ENCODE measurements at places on chromosomes 4 and X.

DNA sequence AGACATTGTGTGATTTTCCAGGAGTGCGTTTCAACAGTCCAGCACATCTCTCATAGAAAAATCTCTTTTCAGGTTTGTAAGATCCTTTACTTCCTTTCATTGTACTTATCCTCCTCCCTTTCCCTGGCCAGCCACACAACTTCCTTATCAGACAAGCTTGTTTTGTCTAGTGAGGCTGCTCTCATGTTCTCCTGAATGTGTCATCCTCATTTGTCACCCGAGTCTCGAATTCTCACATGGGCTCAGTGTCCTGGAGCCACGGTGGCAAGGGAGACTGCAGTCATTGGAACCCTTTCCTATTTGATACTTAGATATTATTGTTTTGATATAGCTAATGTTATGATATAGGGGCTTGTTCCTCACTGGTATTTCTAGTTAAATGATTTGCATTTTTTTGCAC is 16.9 kb downstream of the SYNPO2 start:
- DNase-seq: no peak

DNA sequence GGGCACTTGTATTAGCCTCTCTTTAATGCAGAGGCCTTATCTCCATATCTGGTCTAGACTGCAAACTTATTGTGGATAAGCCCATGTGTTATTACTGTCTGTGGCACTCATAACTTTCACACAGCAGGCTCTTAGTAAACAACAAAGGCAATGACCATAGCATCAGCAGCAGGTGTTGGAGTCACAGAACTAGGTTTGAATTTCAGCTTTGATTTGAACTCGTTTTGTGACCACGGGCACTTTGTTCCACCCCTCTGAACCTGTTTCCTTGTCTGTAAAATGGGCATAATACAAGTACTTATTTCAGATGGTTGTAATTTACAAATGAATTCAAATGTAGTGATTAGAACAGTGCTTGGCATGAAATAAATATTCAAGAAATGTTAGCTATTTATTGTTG is 121.8 kb upstream of the C1GALT1C1 start:
- DNase-seq: no peak

- DNase-seq: no peak
Measured at GRCh38 chr4:47444031-47444430, 19.5 kb downstream of the COMMD8 start.

- DNase-seq: no peak
Measured at GRCh38 chr4:173489514-173489913, 40.5 kb downstream of the HAND2 start.

GRCh38 chr4:138299881-138300280 is 57.7 kb upstream of the SLC7A11 start:
- no peak for DNase-seq

DNA sequence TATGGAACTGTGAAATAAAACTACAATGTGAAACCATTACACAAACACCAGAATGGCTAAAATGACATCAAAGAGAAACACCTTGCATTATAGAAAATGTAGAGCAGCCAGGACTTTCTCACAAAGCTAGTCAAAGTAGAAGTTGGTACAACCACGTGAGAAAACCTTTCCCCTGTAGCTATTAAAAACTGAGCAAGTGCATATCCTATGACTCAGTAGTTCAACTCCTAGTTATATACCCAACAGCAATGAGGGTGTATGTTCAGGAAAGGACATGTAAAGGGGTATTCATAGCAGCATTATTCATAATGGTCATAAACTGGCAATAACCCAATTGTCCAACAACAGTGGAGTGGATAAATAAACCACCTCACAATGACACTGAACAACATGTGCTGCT is 177.5 kb upstream of the NUDT10 start:
- DNase-seq: no peak

DNA sequence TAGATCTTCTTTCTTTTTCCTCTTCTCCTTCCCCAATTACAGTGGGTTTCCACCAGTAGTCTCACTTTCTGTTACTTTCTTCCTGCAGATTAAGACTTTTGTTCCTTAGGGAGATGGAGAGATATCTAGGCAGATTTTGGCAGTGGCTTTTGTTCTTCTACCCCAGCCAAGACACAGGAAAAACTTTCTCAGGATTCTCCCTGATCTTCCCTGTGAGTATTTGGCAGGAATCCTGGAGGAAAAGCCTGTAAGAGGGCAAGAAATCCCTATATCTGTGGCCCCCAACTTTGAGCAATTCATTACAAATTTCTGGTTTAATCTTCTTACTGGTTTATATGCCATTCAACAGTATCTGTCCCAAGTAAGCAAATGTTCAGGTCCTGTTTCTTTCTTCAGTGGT is 21.9 kb downstream of the SLC9A7 start:
- no peak for DNase-seq

GRCh38 chrX:10178866-10179463 is 22.2 kb downstream of the CLCN4 start:
- DNase-seq: no peak

GRCh38 chr4:37715889-37716402 is 29.8 kb upstream of the RELL1 start:
- DNase-seq: no peak

DNA sequence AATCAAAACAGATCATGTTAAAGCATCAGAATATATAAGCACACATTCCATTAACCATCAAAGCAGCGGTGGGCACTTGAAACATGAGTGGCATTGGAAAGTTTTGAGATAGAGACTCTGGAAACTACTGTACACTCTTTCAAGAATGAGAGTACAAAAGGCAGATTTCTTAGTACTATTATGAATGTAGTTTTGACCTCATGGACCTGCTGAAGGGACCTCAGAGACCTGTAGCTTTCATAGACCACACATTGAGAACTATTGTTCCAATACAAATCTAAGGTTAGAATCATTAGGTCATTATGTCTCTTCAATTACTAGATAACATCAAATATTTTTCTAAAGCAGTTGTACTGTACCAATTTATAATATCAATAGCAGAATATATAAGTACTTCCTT is 283.6 kb downstream of the RPA4 start:
- DNase-seq: no peak

DNA sequence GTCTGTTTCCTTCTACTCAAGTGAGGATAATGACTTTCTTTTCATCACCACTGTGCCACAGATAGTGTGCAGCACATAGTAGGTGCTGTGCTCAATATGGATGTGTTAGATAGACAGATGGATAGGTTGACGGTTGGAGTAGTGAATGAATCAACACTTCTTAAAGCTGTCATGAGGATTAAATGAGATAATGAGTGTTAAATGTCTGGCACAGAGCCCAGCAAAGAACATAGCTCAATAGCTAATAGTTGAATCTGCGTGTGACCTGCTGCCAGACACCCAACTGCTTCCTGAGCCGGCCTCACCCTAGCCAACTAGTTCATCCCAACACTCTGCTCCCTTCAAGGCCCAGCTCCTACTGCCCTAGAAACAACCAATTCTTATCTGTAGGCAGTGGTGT is 67.7 kb upstream of the PJA1 start:
- no peak for DNase-seq

DNA sequence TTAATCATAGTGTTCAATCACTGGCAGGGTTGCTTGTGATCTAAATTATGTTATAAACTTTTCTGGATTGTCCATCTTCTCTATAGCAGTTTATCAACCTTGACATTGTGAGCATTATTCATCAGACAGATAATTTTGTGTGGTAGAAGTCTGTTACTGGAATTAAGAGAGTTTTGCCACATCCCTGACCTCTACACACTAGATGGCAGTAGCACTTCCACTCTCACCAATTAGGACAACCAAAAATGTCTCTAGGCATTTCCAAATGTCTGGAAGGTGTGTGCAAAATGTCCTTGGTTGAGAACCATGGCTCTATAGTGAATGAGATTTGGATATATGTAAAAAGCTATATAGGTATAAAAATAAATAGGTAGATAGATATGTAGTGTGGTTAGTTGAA is 324.1 kb upstream of the FAM47C start:
- no peak for DNase-seq

Data from dorsolateral prefrontal cortex (tissue), 122 donors.